ENCODE measurements at places on chromosomes 12 and 14. TPM values are rescaled to one million over a fixed set of nuclear protein-coding genes. Genes with fewer than 3 reads are reported as not detected.

DNA sequence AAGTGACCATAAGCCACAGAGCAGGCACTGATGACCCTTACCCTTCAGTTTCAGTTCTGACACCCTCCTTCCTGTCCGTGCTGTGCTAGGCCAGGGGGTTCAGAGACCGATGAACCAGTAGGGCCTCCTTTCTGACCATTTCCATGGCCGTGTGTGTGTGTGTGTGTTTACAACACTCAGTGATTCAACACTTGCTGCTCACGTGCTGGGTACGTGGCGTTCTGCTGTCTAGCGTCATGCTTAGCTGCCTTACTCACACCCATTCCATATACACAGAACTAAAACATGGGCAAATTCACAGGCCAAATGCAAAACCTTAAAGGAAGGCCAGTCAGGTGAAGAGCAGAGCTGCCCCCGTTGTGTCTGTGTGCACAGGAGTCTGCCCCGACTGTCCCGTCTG, 67.5 kb downstream of the DNAH10 start:
- DNase-seq: no peak

- no peak for DNase-seq
These were observed 31.8 kb upstream of the OR10A7 start for GRCh38 chr12:55188974-55189556.

GRCh38 chr14:75521415-75522199, 662 bp upstream of the BATF start:
- DNase-seq: no peak

DNA sequence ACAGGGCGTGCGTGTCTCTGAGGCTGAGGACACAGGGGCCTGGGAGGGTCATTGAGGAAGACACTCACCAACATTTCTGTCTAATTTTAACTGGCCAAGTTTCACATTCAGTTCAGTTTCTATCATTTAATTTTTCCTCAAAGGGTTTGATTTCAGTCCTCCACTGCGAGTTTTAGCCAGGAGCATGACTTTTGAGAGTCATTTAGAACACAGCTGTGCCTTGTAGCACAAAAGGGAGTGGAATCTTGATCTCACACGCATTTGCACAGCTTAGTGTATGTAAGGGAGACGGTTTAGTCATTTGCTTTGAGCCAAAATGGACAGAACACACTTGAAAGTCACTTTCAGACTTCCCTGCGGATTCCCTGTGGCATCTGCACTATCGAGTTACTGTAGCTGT, 1090.8 kb downstream of the BCL11B start:
- no peak for DNase-seq

DNA sequence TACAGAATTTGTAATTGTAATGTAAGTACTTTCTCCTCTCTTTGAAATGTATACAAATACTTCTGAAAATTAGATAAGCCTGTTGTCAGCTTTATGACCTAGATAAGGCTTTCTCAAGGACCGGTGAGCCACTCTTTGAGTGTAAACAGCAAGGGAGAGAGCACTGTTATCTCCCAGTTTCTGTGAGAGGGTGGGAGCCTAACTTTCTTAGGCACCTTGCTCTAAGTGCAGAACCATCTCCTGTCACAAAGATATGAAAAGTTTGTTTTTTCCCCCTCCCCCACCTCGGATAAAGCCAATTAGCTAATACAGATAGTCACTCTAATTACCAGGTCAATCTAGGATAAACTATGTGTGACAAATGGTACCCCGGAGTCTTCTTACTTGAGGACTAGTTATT, 35.8 kb downstream of the CAPS2 start:
- no peak for DNase-seq

GRCh38 chr12:130141901-130142683, 20.2 kb upstream of the FZD10 start:
- no peak for DNase-seq

- DNase-seq: no peak
These were observed 345.0 kb downstream of the LRIG3 start for GRCh38 chr12:58575256-58575655.

GRCh38 chr14:98773814-98774213, 498.2 kb downstream of the BCL11B start:
- no peak for DNase-seq

DNA sequence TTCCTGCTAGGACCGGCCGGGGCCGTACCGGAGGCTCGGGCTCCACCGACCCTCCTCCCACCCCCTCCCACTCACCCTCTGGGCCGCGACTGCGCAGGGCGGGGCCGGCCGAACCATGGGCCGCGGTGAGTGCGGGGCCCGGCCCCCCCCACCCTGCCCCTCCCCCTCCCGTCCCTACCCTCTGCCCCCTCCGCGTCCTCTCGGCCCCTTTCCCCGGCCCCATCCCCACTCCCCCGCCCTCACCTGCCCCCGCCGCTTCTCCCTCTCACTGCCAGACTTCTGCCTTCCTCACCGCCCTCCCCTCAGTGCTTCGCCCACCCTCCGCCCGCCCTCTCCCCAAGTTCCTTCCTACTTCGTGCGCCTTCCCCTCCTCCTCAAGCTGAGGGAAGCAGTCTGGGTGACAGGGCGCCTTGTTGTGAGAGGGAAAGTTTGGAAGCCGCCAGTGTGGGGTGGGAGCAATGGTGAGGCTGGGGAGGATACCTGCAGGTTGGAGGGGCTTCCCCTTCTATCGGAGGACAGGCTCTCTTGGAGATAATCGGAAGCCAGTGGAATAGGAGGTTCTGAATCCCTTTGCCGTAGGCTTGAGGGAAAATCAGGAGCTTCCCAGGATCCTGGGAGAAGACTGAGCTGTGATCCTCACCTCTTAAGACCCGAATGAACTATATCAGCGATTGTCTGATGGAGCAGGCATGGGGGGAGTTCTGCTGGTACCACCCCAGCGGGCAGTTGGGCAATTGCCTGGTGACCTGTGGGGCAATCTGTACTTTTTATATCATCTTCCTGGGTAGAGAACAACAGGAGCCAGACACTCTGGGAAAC, 472 bp downstream of the MBD6 start:
- peak; percentile 76 for DNase-seq

- no peak for DNase-seq
These were observed 88.1 kb downstream of the EFCAB11 start for GRCh38 chr14:89866458-89866857.

DNA sequence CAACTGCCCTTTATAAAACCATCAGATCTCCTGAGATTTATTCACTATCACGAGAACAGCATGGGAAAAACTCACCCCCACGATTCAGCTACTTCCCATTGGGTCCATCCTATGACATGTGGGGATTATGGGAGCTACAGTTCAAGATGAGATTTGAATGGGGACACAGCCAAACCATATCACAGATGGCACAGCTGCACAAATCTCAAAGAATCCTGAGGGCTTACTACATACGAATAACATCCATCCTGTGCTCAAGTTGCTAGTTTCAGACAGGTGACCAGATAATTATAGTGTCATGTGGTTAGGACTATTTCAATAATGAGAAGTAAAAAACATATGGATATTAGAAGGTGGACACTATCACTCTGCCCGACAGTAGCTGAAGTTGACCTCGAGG, 211.2 kb downstream of the NUAK1 start:
- no peak for DNase-seq

GRCh38 chr14:77603654-77604255, 12.7 kb downstream of the SPTLC2 start:
- DNase-seq: no peak

DNA sequence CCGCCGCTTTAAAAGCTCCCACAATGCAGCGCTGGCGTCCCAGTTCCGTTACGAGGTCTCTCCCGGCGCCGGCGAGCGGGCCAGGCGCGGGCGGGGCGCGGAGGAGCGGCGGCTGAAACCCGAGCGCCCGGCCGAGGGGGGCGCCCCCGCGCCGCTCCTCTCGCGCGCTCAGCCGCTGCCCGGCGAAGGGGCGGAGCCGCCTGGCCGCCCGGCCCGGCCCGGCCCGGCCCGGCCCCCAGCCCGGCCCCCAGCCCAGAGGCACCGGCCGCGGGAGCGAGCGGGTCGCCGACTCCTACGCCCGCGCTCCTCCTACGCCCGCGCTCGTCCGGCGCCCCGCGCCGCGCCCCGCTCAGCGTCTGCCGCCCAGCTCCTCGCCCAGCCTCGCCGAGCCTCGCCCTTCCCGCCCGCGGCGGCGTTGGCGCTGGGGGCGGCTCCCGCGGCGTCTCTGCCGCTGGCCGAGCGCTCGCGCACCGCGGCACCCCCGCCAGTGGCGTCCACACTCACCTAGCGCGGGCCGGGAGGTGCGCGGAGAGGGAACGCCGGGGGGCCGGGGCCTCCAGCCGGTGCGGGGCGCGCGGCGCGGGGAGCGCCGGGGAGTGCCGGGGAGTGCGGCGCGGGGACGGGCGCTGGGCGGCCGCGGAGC, at the start of gene RASSF8:
RASSF8 (plus strand) TSS at position 255 of the 643 bp plus-strand sequence. CDS start 96,662 bp downstream, outside the sequence.
- peak; percentile 87 for DNase-seq

- no peak for DNase-seq
These were observed 167.5 kb upstream of the SRRM4 start for GRCh38 chr12:118813778-118814357.

GRCh38 chr12:113815031-113815430, 151.1 kb downstream of the RBM19 start:
- DNase-seq: no peak

CLBA1 gene
- total RNA-seq: 1.5 TPM

CACNA1C gene
- 151 TPM for total RNA-seq

EMP1 gene
- total RNA-seq: 99.9 TPM

MYF5 gene
- total RNA-seq: not detected

DAO gene
- not detected for total RNA-seq

SMIM41 gene
- 0.35 TPM for total RNA-seq

TTC9 gene
- total RNA-seq: 0.91 TPM

APOF gene
- not detected for total RNA-seq

ITGB7 gene
- total RNA-seq: 0.97 TPM

ERP29 gene
- 46.5 TPM for total RNA-seq
